Upper lobe of right lung (tissue), 1 donor: ENCODE measurements at places on chromosomes 11 and 22.

GRCh38 chr22:36762687-36763260, 13.1 kb downstream of the IFT27 start:
- peak; percentile 87 for DNase-seq

GRCh38 chr11:5553343-5553742, 5.0 kb upstream of the OR52H1 start:
- no peak for DNase-seq

DNA sequence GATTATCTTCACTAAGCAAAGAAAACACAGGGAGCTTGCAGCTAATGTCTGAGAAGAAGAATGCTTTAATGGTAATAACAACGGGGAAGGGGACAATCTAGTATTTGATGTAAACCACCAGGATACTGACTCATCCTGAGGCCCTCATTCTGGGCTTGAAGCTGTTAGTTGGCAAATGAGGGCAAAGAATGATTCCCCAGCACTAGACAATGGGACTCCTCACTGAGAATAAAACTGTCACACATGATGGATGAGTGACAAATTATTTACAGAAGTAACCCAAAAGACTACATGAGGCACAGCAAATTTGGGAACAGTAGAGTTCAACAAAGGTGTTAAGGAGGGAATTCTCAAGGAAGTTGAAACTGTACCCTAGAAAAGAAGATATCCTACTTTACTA, 76.3 kb downstream of the FAM168A start:
- DNase-seq, result no peak

DNA sequence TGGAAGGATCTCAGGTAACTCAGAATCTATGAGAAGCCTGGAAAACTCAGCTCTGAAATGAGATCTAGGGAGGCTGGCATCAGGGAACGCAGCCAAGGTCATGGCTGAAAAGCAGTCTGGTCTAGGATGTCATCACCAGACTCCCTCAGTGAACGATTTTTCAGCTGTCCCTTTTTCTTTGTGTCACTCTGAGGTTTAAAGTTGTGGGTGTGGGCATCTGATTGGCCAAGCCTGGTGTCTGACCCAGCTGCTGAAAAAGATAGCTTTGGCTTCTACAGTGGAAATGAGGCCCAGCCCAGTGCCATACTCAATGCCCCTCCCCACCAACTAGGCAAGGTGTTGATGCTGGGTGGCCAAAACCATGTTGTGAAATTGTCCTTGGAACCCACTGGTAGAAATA, 14.5 kb downstream of the RPS3 start:
- DNase-seq, result no peak

DNA sequence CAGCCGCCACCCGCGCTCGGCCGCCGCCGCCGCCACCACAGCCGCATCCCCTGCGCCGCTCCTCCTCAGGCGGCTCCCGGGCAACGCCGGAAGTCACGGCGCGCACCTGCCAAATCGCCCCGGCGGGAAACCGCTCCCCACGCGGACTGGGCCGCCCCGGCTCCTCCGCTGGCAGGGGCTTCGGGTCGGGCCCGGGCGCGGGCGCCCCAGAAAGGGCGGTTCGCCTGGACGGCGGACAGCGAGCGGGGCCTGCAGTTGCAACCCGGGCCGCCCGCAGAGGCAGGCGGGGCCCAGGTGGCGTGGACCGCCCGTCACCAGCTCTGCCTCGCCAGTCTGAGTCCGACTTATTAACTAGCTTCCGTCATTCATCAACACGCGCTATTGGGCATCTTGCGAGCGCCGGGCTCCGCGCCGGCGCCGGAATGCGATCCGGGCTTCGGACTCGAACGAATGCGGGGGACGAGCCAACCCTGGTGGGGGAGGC, at the start of gene HIRA:
HIRA (minus strand) TSS at position 85 of the 484 bp plus-strand sequence. CDS start 257 bp downstream, outside the sequence.
- DNase-seq, result peak; percentile 93

- no peak for DNase-seq
Measured at GRCh38 chr22:47940211-47940610, 1177.8 kb downstream of the TBC1D22A start.

DNA sequence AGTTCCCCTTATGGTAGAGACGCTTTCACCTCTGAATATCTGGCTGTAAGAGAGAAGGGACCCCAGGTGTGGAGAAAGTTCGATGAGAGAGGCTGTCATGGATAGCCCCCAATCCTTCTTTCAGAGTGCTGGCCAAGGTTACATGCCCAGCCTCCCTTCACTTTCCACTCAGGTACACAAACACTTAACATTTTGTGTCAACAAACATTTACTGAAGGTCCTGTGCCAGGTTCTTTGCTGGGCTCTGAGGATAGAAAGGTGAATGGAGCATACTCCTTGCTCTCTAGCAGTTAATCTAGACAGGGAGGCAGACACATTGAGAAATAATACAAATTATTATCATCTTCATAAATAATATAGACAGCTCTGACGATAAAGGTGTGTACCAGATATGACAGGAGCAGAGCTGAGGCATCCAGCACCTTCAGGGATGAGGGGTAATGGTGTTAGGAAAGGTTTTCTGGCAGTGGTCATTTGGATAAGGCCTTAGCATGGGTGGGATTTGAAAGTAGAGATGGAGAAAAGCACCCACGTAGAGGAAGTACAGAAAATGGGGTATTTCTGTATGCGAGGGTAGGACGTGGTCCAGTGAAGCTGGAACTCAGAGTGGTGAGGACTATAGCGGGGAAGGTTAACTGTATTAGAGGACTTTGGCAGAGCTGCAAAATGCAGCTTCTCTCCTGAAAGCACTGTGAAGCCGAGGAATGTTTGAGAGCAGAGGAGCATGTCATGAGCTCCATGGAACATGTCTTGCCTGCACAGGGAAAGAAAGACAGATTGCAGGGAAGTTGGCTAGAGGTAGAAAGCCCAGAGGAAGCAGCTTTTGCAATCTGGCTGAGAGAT, 19.6 kb downstream of the PPFIBP2 start:
- no peak for DNase-seq

GRCh38 chr11:32391956-32392553, 43.3 kb downstream of the WT1 start:
- DNase-seq, result no peak

DNA sequence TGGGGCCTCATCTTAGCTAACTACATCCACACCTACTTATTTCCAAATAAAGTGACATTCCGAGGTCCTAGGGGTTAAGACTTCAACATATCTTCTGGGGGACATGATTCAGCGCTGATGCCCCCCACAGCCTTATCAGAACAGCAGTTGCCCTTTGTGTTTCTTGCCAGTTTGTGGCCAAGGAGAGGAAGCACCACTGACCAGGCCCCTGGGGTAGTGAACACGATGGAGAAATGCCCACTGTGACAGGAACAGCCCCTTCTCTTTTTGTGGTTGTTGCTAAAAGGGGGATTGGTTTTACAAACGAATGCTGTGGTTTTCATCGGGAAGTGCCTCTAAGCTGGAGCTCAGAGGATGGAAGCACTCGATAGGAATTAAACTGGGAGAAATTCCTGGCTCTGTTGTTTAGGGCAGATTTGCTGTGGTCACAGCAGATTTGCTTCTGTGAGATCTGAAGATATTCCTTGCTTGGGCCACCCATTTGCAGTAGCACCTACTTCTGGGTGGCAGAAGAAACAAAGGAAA, 88.8 kb downstream of the ABTB2 start:
- DNase-seq, result no peak

GRCh38 chr11:105907319-105907718, 114.7 kb downstream of the MSANTD4 start:
- DNase-seq, result no peak

GRCh38 chr11:129505266-129505665, 129.6 kb downstream of the BARX2 start:
- DNase-seq, result no peak

- DNase-seq, result no peak
Measured at GRCh38 chr22:39699631-39700360, 129.2 kb downstream of the CACNA1I start.

DNA sequence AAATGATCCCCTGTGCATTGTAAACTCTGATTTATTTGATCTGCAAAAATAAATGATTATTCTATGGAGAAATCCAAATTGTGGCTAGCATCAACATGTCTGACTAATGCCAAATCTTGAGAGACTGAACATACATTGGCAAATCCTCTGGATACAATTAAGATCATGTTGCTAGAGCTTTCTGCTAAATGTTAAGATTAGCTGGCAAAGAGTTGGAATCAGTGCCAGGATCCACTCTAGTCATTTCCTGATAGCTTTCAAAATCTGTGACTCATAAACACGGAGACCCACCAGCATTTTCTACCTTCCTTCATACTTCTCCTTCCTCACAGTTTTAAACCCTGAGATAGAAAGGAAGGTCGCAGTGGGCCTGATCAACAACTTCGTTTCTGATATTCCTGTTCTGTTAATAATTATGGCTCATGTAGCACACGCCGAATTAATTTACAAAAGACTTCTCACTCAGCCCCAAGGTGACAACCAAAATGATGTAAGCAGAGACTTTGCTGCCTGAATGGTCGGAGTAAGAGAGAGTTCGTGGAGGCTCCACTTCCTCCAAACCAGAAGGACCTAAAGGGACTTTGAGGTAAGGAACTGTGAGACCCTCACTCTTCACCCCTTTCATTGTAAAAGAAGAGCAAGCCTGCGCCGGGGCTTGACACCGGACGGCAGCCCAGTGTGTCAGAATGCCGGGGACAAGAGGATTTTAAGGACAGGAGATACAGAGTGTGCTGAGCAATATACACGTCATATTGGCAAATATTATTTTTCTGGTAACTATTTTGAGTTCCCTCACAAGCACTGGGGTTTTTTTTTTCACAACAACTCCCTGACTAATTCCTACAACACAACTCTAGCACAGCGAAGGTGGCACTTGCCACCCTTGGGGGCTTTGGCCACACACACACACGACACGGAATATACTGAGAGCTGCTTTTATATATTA, 42.0 kb downstream of the SERPINH1 start:
- no peak for DNase-seq

- no peak for DNase-seq
Measured at GRCh38 chr11:17867341-17867740, 132.8 kb downstream of the KCNC1 start.

- DNase-seq, result no peak
Measured at GRCh38 chr22:43625242-43625641, 186.9 kb downstream of the EFCAB6 start.
